ENCODE measurements at places on chromosomes 7 and 10.
A peak's percentile ranks its signal among the peaks of the same experiment; 100 is the strongest.

DNA sequence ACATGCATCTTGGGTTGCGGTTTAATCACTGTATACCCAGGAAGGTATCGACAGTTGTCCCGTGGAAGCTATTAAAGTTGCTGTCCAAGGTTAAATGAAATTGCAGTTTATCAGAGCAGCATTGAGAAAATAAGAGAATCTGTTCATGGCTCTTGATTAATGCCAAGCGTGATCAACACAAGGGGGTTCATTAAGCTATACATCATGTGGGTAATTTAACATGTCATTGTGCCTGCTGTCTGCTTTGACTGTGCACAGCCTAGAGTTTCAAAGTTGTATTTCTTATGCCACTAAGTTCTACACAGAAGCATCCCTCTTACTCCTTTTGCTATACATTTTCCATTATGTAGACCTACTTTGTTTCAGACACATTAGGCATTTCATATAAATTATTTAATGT lies 74.8 kb upstream of the SP8 start:
- no peak for DNase-seq

- no peak for DNase-seq
Measured at GRCh38 chr7:39488467-39489393, 77.5 kb upstream of the YAE1 start.

DNA sequence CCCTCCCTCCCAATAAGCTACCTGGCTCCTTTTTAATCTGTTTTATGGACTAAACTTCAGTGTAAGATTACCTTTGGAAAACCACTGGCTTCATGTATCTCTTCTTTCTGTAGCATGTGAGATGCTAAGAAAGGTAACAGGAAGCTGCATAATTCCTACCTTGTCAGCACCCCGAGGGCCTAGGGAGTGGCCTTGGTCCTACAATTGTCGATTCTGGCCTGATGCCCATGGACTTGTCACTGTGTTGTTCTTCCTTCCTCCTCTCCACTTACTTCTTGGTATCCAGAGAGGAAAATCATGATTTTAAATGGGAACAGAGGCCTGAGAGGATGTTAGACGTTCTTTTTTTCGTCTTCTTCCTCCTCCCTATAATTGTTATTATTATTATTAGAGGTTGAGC lies 42.9 kb upstream of the PDZD8 start:
- no peak for DNase-seq

GRCh38 chr7:100024020-100024619 lies 8.7 kb downstream of the ZKSCAN1 start:
- DNase-seq: no peak

DNA sequence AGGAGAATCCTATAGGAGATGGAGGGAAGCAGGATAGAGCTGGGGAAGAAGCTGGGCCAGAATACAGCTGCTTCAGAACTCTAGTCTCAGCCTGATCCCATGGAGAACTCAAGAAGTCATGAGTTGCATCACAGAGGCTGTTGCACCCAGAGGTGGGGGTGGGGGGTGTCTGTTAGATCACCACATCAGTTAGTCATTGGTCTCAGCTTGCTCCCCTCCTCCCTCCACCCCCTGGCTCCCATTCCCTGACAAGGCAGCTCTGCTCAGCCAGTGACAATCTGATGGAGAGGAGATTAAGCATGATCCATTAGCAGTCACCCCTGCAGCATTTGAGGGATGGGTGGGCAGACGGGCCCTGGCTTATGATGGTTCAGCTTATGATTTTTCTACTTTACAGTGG lies 58.4 kb upstream of the FGL2 start:
- DNase-seq: no peak

DNA sequence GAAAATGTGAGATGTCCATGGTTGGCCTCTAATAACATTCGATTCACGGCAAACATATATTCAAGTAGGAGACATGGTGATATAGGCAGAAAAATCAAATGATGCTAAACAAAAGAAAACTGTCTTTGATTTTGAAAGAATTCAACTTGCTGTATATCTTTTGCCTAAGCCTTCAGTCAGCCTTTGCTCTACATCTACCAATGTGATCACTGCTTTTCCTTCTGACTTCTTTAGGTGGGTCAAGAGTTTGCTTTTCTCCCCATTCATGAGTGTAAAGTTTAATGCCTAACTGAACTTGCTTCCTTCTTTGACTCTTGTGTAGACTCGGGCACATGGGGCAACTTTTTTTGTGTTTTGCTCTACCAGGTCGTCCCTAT lies 417 bp upstream of the HIF1AN start:
- no peak for DNase-seq

DNA sequence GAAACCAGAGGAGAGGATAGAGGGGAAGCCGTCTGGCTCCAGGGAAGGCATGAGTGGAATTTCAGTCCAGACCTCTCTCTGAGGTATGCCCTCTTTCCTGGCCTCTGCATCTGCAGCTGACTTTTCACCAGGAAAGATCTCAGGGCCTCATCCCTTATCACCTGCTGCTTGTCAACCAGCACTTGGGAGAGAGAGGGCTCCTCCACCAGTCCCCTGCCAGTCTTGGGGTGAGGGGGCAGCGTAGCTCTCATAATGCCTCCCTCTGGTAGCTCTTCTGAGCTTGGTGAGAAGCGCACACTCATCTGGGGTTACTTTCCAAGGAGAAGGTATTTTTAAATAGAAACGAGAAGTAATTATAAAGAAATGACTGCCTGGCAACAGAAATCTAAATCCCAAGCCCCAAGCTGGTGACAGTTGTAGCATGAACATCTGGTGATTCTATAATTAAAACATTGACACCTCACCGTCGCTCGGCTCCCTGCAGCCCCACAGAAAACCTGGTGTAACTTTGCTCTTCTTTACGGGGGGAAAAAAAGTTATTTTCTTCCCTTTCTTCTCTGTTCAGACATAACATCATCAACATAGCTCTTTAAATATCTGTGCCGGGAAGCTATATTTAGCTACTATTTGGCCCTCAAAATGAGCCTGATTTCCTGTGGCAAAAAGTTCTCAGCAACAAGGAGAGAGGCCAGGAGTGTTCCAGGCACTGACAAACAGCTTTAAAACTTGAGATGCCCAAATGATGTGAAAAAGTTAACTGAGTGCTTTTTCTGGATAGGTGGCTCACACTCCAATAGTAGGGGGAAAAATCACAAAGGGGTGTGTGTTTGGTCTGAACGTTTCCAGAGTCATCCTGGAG lies 26.9 kb downstream of the HIP1 start:
- DNase-seq: no peak

DNA sequence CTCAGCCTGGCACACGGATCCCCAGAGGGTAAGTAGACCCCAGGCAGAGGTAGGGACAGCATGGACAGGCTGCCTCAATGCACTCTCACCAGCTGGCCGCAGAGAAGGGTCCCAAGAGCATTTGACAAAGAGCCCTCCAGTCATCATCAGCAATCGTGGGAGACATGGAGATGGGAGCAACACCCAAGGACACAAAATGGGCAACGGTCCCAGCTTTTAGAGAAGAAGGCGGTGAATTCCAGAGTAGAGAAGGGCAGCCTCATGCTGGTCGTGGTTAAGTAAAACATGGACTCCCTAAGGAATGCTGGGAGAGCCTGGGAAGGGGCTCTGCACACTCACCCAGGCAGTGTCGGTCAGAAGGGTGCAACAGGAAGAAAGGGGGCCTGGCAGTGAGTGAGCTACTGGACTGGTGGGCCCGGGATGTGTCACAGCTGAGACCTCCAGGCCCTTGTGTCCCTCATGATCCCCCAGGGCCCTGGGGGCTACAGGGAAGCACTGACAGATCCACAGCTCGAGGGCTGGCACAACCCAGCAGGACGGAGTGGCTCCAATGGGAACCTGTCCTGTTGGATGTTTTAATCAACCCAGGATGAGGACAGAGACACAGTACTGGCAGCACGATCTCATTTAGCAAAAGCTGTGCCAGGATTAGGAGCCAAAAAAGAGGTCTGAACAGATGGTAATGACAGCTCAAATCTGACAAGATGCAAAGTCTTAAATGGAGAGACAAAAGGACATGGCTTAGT lies 147.1 kb downstream of the NEURL1 start:
- no peak for DNase-seq

GRCh38 chr10:126062131-126063032 lies 166.0 kb downstream of the FANK1 start:
- no peak for DNase-seq

GRCh38 chr7:35761871-35762677 lies 38.8 kb upstream of the SEPTIN7 start:
- DNase-seq: no peak

DNA sequence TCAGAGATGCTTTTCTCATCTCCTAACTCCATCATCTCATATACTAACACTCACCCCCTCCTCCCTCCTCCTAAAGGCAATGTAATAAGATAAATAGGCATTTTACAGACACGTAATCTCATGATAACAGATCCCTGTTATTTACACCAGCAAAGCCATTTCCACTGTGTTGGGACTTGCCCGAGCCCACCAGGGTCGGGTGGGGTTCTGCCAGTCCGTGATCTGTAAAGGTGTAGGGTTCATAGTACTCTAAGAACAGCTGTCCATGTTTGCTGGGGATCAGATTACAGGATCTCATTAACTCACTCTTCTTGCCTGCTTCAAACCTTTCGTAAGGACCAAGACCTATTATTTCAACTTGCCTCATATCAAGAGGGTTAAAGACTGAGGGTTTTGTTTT lies 172.4 kb downstream of the FZD1 start:
- DNase-seq: peak; percentile 51

- DNase-seq: no peak
Measured at GRCh38 chr7:69403169-69403568, 195.1 kb upstream of the AUTS2 start.

DNA sequence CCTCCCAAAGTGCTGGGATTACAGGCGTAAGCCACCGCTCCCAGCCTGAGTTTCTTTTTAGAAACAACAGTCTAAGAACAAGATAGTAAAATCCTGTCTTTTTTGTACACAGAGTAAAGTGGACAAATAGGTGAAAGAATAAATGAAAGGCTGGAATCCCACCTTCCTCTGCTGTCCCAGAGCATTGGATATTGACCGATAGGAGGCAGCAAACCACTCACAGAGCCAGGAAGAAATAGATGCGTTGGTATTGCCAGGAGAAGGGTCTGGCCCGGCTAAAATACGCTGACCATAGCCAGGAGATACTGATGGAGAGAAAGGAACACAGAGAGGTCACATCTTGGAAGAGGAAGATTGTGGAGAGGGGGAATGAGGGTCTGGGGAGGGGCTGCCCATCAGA lies 11.4 kb upstream of the ZNF12 start:
- no peak for DNase-seq

GRCh38 chr10:8498881-8499280 lies 444.4 kb downstream of the GATA3 start:
- DNase-seq: no peak

GRCh38 chr10:30467651-30468338 lies 33.8 kb downstream of the MAP3K8 start:
- DNase-seq: no peak

- DNase-seq: no peak
Measured at GRCh38 chr10:17662193-17663138, 18.5 kb downstream of the STAM start.

DNA sequence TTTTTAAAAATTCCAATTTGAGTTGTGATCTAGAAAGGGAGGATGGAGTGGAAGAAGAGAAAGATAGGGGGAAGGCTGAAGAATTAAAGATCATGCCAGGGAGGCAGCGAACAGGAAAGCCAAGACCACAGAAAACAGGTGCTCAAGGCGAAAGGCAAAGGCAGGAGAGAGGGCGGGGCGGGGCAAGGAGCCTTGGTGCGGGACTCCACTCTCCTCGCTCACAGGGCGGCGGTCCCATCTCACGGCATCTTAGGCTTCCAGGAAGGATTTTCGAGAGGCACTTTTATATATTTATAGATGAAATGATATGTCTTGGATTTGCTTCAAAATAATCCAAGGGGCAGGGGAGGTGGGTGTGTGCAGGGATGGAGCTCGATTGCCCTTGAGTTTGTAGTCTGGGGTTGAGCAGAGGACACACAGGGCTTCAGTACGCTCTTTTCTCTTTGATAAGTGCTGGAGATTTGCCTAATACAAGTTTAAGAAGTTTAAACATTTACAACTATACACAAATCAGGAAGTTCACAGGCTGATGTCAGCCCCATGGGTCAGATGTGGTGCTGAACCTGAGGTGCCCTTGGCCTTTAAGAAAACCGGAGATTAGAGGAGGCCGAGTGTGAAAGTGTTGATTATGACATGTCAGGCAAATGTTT lies 161.1 kb downstream of the PRKAG2 start:
- DNase-seq: no peak

DNA sequence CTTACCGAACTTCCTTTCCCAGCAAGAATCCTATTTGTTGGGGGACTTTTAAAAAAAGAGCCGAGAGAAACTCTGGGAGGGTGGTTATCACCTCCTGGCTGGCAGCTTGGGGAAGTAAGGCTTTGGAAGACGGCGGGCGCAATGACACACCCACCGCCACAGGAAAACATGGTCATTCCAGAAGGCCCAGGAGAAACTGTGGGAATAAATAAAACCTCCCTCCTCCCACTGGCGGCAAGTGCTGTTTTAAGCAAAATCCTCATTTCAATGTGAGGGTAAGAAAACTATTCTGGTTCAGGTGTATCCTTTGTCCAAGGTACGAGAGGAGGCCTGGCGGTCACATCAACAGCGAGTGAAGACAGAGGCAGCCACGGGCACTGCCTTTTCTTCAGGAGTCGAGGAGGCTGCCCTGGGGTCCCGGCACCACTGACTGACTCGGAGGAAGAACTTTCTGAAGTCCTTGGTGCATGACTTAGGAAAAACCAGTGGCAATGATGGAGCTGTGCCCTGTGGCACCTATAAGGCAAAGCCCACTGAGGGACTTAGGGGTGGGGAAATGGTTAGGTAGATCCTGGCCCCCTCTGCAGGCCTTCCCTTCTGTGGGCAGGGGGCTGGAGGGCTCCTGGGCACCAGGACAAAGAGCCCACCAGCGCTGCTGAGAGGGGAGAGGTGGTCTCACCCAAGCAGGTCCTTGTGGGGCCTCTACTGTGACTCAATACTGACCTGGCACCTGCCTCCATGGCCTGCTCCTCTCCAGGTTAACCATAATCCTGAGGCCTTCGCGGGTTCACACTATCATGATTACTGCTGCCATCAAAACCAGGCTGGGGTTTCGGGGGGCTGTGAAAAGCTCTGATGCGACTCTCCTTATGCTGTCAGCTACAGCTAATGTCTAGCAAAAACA lies 21.4 kb downstream of the DNAJB12 start:
- no peak for DNase-seq

DNA sequence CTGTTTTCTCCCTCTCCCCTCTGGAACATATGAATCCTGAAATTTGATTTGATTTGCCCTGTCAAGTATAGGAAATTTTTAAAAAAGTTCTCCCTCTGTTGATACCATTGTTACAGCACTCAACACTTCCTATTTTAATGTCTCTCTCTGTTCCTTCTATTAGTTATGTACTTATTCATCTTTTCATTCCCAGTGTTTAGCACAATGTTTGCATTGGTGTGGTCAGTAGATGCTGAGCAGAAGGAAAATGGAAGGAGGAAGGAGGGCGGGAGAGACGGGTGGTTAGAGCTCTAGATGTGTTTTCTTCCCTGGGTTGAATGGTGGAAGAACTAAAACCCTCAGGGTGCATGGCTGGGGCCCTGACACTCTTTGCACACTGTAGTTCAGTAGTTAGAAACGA lies 79.5 kb downstream of the WNT2 start:
- DNase-seq: no peak

DNA sequence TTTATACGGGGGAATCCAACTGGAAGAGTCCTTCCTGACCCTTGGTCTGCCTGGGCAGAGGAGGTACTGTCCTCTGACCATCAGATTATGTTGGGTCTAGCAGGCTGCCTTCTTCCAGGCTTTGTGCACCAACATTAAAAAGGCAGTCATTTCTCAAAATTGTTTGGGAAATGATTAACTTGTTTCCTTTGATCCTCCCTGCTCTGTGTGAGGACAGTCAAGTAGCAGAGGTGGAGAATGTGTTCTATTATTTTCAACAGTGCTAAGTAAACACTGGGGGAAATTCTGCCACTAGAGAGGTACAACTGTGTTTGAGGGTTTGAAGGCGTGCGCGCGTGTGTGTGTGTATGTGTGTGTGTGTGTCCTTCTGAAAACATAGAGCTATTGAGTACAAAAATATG lies 20.6 kb downstream of the ACSL5 start:
- no peak for DNase-seq
